ENCODE measurements at places on chromosomes 5 and 9.

- DNase-seq: no peak
These were observed 146.1 kb downstream of the CAAP1 start for GRCh38 chr9:26746357-26747072.

DNA sequence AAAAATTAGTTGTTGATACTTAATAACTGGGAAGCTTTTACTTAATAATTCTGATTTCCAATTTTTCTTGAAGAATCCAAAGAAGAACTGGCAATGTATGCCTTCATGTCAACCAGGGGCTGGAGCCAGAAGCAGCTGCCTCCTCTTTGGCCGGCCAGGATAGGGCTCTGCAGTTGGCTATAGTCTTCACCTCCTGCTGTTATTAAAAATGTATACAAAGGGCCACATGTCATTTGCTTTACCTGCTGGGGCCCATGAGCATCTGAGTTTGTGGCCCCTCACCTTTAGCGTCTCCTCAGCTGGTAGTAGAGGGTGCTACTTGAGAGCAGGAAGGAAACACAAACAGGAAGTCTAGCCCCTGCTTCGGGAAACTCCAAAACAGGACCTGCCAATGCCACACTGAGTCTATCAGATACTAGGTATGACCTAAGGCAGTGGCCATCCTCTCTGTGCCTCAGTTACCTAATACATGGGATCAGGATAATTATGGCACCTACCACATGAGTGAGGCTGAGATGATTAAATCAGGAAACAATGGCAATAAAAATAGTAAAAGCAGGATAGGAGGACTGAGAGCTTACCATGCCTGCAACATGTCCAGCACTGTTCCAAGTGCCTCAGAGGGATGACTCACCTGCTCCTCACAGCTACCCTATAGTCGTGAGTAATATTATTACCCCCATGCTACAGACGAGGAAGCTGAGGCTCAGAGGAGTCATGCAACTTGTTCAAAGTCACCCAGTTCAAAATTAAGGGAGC lies 21.3 kb downstream of the CCDC69 start:
- no peak for DNase-seq

- no peak for DNase-seq
These were observed 87.7 kb downstream of the ANGPTL2 start for GRCh38 chr9:127034691-127035090.

DNA sequence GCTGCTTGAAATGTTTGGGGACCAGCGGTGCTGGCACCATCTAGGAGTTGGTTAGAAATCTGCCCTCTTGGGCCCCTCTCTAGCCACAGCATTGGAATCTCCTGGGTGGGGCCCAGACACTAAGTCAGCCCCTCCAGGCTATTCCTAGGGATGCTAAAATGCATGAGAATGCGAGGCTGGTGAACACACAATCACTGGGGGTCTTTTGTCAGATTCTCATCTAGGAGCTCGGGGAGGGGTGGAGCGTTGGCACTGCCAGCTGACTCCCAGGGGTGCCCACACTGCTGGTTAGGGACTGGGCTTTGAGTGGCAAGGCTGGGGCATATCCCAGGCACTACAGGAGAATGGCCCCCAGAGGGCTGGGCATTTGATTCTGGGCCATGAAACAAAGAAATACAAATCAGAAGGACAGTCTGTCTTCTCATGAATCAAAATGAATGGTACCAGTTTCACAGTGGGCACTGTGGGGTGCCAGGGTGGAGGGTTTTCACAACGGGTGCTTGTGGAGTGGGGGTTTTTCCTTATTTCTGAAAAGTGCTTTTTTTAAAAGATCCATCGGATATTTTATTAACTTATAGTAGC lies 127.8 kb upstream of the RAPGEF1 start:
- no peak for DNase-seq

DNA sequence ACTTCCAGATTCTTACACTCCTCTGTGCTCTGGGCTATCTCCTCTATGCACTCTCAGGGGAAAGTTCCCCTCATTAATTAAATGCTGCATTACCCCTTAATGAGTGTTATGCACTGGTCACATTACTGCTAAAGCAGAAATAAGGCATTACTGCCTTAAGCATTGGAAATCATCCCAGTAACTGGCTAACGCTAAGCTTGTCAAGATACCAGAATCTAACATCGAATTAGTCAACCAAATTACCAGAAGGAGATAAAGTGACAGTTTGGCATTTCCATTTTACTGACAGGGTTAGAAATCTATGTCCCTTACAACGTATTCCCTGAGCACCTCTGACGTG lies 69.5 kb upstream of the FAM169A start:
- no peak for DNase-seq

DNA sequence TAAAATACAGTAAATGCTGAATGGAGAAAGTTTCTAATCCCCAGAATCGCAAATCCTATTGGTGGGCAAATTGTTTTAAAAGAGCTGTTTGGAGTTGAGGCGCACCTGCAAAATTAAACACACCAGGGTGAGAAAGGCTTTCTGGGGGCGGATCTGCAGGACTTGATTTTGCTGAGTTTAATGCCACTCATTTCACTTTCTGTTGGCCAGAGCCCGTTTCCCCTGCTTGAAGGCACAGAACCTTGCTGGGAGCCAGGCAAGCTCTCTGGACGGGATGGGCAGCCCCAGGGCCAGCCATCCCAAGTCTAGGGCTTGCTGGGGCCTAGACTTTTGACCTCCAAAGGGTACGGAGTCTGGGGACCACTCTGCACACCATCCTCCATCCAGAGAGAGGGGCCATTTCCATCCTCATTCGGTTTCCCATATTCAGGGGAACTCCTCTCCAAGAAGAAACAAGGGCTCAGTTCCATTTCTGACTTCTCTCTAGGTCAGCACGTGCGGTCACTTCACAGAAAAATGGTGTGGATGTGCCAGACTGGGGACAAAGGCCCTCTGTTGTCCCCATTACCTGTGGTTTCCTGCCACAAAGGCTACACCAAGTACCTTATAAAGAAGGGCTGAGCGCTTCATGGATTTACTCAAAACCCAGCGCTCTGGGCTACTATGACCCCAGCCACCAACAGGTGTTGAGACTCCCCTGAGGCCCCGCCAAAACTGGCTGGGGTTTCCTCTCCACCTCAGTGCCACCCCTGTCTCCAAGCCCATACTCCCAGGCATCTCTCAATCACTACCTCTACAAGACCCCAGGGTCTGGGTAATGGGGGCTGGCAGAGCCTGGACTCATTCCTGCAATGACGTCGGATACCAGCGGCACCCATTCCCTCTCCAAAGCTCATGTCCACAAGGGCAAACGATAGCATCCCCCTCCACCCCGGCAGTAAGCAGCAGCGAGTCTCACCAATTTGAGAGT lies 170.0 kb downstream of the AUH start:
- DNase-seq: no peak

- no peak for DNase-seq
These were observed 218.7 kb downstream of the TRPM3 start for GRCh38 chr9:70902692-70903131.

- DNase-seq: no peak
These were observed 293.4 kb downstream of the ARRDC3 start for GRCh38 chr5:91089758-91090157.
